Mammary epithelial cell (primary cell): ENCODE measurements at places on chromosomes 12 and 14. TPM values are rescaled to one million over a fixed set of nuclear protein-coding genes. Genes with fewer than 3 reads are reported as not detected.

CAMKK2 gene
- polyA plus RNA-seq, result 25.6 TPM

BEGAIN gene
- polyA plus RNA-seq, result 1.7 TPM

PRKAB1 gene
- polyA plus RNA-seq, result 18.3 TPM

SERPINA9 gene
- 0.08 TPM for polyA plus RNA-seq

CLEC12A gene
- polyA plus RNA-seq, result not detected

GPRC5A gene
- polyA plus RNA-seq, result 84.3 TPM

HECTD1 gene
- polyA plus RNA-seq, result 60.7 TPM

RNASE7 gene
- polyA plus RNA-seq, result 30.9 TPM

KRT78 gene
- polyA plus RNA-seq, result not detected

RTN1 gene
- 0.05 TPM for polyA plus RNA-seq

USP44 gene
- polyA plus RNA-seq, result 0.03 TPM

STON2 gene
- 54.2 TPM for polyA plus RNA-seq

TAS2R9 gene
- polyA plus RNA-seq, result not detected

FGF6 gene
- not detected for polyA plus RNA-seq

GLI1 gene
- 0.90 TPM for polyA plus RNA-seq

ZDHHC22 gene
- polyA plus RNA-seq, result not detected

TAS2R19 gene
- not detected for polyA plus RNA-seq

RDH16 gene
- polyA plus RNA-seq, result 0.06 TPM

NAV3 gene
- 11.2 TPM for polyA plus RNA-seq

LRFN5 gene
- not detected for polyA plus RNA-seq

PTPRB gene
- polyA plus RNA-seq, result 0.22 TPM

TSPAN11 gene
- 0.06 TPM for polyA plus RNA-seq

ADAM21 gene
- polyA plus RNA-seq, result 0.71 TPM

TRIAP1 gene
- 42.7 TPM for polyA plus RNA-seq

PLA2G1B gene
- not detected for polyA plus RNA-seq

TRPV4 gene
- polyA plus RNA-seq, result 12.1 TPM

GPR135 gene
- polyA plus RNA-seq, result 0.28 TPM

HIF1A gene
- 76.6 TPM for polyA plus RNA-seq

ERH gene
- 142 TPM for polyA plus RNA-seq

MOK gene
- polyA plus RNA-seq, result 38.3 TPM

HHIPL1 gene
- 0.06 TPM for polyA plus RNA-seq

ERBB3 gene
- 4.0 TPM for polyA plus RNA-seq

METAP2 gene
- polyA plus RNA-seq, result 64.5 TPM

LPAR5 gene
- polyA plus RNA-seq, result 0.12 TPM

GLIPR1L1 gene
- not detected for polyA plus RNA-seq

MMP17 gene
- 8.1 TPM for polyA plus RNA-seq

SDR9C7 gene
- not detected for polyA plus RNA-seq

PLCZ1 gene
- 0.28 TPM for polyA plus RNA-seq

SYT1 gene
- polyA plus RNA-seq, result 9.0 TPM

GPR68 gene
- 0.06 TPM for polyA plus RNA-seq

PAH gene
- polyA plus RNA-seq, result not detected

CLECL1 gene
- not detected for polyA plus RNA-seq

KANSL2 gene
- 39.5 TPM for polyA plus RNA-seq

TMPRSS12 gene
- polyA plus RNA-seq, result not detected

AICDA gene
- not detected for polyA plus RNA-seq

KIF5A gene
- 0.46 TPM for polyA plus RNA-seq

ITGB7 gene
- polyA plus RNA-seq, result 0.33 TPM

PLEKHH1 gene
- polyA plus RNA-seq, result 3.1 TPM

ARG2 gene
- polyA plus RNA-seq, result 10.8 TPM

IFNG-AS1 gene
- polyA plus RNA-seq, result not detected

SDS gene
- not detected for polyA plus RNA-seq

OAS3 gene
- 32.7 TPM for polyA plus RNA-seq

TPPP2 gene
- not detected for polyA plus RNA-seq

INHBC gene
- polyA plus RNA-seq, result 0.03 TPM

ZC2HC1C gene
- polyA plus RNA-seq, result 0.94 TPM

RILPL2 gene
- 3.3 TPM for polyA plus RNA-seq

ARF3 gene
- polyA plus RNA-seq, result 200 TPM

SLC6A15 gene
- polyA plus RNA-seq, result 12.0 TPM
